ENCODE measurements at places on chromosomes 5 and 9.

DNA sequence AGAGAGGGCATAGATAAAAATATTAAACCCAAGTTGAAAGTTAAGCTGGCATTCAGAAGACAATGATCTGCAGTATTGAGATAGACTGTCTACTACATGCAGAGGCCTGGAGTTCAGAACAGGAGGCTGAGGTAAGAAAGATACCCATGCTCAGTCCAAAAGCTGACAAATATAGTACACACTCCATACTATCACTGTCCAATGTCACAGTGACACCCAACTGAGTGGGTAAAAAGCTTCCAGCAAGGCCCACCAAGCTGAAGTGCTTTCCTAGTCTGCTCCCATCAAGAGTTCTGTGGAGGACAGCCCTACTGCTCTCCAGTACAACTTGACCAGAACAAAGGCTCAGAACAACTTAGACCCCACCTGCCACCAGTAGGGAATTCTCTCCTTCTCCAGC is 124.9 kb downstream of the SLC12A2 start:
- no peak for DNase-seq

DNA sequence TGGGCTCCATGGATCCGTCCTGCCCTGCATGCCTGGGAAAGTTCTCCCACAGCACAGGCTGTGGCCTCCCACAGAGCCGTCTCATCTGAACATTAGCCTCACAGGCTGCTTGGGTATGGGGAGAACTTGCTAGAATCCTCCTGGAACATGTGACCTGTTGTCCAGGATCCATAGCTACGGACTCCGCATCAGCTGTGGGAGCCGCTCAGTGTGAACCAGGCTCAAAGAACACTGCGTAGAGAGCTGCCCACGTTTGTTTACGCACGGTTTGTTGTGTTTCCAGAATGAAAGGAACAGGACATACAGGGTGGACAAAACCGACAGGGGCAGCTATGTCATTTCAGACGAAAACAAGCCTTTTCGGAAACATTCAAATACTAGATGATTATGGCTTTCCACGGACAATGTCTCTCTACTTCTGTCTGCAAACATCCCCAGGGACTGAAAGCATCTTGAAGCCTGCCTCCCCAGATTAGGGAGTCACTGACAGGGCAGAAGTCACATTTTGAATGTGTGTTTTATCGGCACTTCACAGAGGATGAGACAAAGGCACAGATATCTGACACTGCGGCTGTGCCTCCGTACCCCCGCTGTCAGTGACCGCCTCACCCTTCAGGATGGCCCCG is 390.3 kb downstream of the GADD45G start:
- no peak for DNase-seq

- DNase-seq: peak; percentile 58
Measured at GRCh38 chr5:147169399-147169798, 65.4 kb upstream of the STK32A start.

DNA sequence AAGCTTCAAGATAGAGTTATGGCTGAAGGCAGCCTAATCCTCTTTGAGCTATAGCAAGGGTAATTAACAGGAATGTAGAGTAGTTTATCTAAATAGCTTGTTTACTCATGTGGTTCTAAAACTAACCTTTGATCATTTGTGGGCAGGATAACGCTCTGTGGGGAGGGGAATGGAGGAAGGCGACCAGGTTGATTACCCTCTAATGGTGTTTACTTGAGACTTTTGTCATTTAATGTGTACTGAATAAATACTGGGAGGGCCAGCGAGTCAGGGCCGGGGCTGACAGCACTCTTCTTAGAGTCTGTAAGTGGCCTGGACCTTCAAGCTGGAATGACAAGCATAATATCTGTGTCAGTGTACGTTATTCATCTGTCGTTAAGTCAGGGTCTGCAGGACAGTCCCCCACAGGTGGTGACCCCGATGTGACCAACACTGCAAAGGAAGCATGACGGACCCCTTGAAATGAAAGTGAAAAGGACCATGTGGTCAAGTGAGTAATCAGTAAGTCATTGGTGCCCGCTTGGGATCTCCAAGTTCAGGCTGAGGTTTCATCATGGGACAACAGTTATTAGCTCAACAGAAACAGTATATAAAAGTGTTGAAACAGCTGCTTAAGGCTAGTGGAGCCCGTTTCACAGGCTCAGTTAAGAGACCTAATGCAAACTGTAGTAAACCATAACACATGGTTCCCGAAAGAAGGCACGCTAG is 162.6 kb downstream of the CPLANE1 start:
- no peak for DNase-seq

DNA sequence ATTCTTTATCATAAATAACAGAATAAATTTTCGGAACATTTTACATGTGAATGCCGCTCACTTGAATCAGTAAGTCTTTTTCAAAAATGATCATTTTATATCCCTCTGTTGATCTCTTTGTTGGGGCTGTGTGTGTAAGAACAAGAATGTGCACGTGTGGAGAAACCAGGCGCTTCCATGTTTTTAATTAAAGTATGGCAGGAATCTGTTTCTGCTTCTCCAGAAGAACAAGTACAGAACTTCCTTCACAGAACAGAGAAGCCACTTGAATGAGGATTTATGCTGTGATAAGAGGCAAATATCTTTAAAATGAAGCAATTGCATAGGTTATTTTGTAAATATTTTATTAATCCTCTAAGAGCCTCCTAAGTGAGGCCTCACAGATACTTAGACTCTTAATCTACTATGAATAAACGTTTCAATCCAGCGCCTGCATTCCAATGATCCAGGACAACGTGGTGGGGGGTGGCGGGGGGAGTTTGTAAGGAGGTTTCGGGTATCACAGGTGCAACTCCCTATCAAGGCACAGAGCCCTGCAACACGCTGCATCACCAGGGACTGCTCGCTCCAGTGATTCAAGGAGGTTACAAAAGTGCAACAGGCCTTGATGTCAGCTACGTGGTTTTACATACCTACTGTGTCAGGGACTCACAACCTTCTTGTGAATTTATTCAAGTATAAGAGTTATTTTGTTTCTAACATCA is 409.2 kb downstream of the BNC2 start:
- DNase-seq: no peak

DNA sequence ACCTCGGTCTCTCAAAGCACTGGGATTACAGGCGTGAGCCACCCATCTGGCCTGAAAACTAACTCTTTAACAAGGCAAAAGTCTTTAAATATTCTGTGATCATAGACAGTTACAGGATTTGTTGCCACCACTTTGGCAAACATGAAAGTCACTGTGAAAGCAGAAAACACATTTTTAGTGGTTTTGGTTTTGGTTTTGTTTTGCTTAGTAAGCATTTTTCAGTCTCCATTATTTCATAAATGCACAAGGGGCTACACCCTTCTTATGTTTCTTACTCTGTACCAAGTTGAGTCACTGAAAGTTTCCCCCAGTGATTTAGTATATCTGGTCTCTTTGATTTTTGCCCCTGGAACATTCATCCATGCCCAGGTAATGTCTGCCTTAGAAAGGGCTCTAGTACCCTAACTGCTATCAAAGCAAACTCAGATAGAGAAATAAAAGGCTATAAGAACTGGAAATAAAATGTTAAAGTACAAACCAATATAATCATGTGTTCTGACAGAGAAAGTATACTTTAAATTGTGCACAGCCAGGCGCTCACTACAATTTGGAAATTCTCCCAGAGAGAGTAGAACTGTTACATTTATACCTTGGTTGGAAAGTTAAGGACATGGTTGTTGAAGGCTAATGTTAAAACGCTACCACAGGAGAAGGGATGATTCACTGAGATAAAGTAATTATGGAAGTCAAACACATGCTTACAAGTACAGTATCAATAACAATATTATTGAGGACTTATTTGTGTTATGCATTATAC is 1022.5 kb upstream of the DMAC1 start:
- DNase-seq: no peak

DNA sequence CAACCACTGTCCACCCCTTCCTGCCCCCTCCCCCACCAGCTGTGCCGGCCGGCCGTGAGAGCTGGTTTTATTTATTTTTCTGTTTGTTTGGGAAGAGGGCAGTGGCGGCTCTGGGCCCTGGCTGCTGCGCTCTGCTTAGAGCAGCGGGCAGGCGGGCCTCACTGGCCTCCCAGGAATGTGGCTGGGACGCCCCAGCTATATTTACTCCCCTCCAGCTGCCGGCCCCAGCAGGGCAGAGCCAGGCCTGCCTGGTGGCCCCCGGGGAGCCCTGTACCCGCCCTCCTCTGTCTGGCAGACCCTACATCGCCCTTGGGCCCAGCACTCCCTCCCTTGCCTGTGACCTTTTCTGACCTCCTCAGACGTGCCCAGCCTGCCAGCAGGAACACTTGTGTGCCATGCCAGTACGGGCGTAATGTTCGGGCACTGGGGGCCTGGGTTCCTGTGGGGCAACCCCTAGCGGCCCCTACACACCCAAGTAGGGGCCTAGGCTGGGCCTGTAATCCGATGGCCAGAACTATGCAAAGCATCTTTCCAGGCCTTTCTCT is 7.7 kb downstream of the CXXC5 start:
- peak; percentile 75 for DNase-seq
